ENCODE measurements at places on chromosomes 7 and 10.

GRCh38 chr7:48089046-48090003 lies at the start of gene UPP1:
Gene UPP1 (plus strand): TSS chr7:48089265. CDS start chr7:48094784, 5,519 bp downstream.
- DNase-seq, result peak; percentile 76

- no peak for DNase-seq
These were observed 836.7 kb upstream of the GHITM start for GRCh38 chr10:83302623-83303022.

DNA sequence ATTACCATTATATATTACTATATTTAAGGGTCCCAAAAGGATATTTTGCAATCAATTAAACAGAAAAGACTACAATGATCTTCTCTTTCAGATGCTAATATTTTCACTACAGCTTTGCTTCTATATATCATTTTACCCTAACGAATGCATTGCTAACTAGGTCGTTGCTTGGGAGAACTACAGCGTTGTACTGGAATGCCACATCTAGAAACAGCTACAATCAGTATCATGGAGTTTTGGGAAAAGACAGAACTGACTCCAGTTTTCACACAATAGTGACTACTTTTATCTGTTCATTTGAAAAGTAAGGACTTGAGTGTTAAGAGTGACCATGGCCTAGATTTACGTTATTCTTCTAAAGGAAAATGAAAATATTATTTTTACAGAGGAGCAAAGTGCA lies 38.5 kb downstream of the LRRN3 start:
- DNase-seq, result no peak

GRCh38 chr7:14023838-14024237 lies 34.4 kb upstream of the ETV1 start:
- DNase-seq, result no peak

DNA sequence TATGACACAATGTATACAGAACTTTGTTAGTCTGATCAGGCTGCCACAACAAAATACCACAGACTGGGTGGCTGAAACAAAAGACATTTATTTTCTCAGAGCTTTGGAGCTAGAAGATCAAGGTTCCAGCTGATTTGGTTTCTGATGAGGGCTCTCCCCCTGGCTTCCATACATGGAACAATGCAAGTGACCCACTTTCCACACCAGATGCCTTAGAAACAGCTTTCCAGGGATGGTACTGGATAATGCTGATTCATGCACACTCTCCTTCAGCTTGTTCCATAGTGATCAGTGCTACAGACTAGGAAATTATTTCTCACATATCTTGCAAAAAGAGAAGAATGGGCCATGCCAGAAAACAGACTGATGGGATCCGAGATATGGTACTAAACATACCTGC lies 1274.9 kb upstream of the SORCS1 start:
- no peak for DNase-seq

- no peak for DNase-seq
These were observed 131.9 kb downstream of the PHTF2 start for GRCh38 chr7:77930496-77930895.

GRCh38 chr10:77029777-77030717 lies 607.6 kb downstream of the KCNMA1 start:
- DNase-seq, result no peak

DNA sequence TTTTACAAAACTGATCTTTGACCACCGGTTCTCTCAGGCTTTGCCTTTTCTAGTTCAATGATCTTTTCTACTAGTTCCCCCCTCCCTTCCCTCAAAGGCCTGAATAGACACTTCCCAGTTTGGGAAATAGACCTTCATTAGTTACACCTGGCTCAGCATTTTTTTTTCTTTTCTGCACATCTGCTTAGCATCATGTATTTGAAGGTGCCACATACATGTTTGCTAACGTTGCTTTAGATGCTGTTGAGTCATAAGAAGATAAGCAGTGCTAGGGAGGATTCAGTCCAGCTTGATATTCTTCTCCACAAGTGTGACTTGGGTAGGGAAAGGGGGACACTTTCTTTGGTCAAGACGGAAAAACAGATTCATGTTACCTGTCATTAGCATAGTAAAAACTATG lies 78.3 kb downstream of the BICC1 start:
- DNase-seq, result no peak

DNA sequence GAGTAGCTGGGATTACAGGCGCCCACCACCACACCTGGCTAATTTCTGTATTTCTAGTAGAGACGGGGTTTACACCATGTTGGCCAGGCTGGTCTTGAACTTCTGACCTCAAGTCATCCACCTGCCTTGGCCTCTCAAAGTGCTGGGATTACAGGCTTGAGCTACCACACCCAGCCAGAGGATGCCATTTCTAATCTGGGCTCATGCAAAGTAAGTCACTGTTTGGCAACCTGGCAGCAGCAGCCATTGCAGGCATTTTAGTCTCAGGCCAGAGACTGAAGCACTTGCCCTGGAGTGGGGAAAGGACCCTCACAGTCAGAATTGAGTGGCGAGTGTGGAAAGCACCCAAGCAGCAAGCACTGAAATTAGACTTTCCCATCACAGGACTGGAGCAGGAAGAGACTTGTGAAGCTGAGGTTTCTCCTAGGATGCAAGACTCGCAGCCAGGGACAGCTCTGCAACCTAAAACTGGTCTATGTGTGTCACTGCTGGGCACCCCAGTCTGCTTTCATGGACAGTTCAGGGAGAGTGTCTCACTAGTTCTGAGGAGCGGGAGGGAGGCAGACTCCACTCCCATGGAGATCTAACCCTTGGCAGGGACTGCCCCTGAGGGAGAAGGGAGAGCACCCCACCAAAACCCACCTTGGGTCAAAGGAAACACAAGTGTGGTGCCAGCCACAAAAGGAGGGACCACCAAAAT lies 27.6 kb downstream of the SNX13 start:
- DNase-seq, result no peak
